NCI-H460 (cell line): ENCODE measurements at places on chromosomes 12 and 14. TPM values are rescaled to one million over a fixed set of nuclear protein-coding genes. Genes with fewer than 3 reads are reported as not detected.

Gene INSM2
- not detected in 2 replicates for total RNA-seq

Gene ATL1
- 2.4 and 2.7 TPM in 2 replicates for total RNA-seq

Gene APOF
- total RNA-seq: not detected in 2 replicates

Gene SRSF5
- total RNA-seq: 118 and 166 TPM in 2 replicates

DNA sequence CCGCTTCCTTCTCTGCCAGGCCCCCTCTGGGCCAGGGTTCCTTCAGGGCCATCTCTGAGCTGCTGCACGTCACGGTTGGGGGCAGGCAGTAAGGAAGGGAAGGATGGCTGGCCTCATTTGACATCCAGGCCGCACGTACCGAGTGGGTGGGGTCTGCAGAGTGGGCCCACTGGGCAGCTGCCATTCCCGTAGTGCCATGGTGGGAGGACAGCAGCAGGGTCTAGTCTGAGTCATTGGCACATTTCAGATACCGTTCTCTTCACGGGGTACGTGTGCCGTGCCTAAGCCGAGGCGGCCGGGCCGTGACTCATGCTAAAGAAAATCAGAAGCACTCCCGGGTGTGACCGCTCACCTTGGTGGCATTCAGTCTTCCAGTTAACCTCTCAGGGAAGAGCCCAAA lies 43.9 kb downstream of the IL31 start:
- no peak for DNase-seq
